ENCODE measurements at places on chromosomes 7 and 10. TPM values are rescaled to one million over a fixed set of nuclear protein-coding genes. Genes with fewer than 3 reads are reported as not detected.

DNA sequence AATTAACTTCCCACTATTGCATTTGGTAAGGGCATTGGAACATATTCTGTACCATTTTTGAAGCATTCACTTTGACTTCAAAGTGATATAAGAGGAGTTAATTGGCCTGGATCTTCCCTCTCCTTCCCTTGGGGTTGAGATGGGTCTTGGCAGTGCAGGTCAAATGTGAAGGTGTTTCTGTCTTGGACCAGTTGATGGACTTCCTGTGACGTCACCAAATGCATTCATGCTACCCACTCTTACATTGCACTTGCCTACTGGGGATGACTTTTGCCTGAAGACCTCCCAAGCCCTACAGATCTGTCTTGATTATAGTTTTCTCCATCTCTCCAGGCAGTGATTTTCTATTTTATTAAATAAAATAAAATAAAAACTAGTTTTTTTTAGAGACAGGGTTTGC, 221.5 kb downstream of the BUB3 start:
- no peak for DNase-seq

GRCh38 chr7:128201690-128202085, 39.4 kb upstream of the LEP start:
- no peak for DNase-seq

GRCh38 chr7:101306307-101306706, 15.3 kb downstream of the IFT22 start:
- DNase-seq, result no peak

GRCh38 chr7:73683788-73684693, 644 bp downstream of the BUD23 start:
- no peak for DNase-seq

GRCh38 chr7:37380831-37381230, 67.8 kb downstream of the ELMO1 start:
- DNase-seq, result no peak

DNA sequence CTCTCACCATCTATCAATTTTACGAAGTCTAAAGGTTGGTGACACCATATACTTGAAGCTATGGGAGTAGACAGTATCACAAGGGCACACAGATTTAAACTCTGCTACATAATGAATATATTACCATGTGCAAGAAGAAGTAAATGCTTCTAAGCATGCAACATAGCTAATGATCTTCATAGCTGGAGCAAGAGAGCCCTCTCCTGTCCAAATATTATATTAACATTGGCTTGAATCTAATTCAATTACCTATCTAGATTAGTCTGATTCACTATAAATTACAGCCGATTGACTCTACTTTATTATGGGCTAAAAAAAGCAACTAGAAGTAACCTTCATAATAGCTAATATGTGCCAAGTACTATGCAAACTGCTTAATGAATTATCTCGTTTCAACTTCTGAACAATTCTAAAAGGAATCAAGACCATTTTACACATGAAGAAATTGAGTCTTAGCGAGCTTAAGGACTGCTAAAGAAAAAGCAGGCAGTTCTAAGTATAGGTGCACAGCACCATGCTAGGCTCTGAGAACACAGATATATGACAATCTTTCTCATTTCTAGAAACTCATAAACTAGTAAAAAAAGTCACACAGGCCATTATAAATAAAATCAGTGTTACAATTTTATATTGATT, 21.9 kb downstream of the FRA10AC1 start:
- no peak for DNase-seq

DNA sequence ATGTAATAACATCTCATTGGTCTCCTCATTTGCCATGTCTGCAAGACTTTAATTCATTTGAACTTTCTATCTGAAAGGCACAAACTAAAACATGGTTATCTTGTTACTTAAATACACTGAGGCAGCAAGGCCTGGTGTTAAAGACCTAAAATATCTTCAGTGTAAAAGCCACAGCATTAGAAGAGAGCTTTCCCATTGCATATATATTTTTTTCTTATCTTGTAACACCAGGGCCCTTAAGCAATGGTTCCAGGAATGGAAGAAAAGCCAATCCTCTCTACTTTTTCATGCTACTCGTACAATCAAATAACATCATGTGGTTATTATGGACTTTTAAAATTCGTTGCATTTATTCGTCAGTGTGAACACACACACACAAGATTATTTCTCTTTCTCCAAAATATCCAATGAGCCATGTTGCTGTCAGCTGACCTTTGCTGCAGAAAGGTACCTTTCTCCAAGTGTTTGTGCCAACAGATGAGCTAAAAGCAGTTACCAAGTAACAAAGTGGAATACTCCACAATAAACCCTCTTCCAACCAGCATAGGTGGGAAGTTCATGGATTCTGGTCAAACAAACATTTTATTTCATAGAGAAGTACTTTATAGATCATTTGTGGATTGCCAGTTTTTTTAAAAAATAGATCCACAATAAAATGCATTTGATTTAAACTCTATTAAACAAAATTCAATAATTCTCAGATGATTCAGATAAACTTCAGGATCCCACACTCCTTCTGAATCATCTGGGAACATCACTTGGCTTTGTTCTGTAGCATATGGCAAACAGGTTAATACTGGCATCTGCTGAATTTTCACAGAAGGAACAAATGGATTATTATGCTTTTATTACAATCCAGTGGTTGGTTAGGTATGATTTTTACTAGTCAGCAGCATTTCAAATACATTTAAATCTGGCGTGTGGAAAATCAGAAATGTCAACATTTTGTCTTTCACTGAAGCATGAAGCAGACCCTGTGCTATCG, 63.3 kb upstream of the AGBL3 start:
- no peak for DNase-seq

GRCh38 chr7:44441079-44441478, 49.4 kb downstream of the NUDCD3 start:
- no peak for DNase-seq

- DNase-seq, result no peak
These were observed 38.5 kb upstream of the ZNRF2 start for GRCh38 chr7:30245913-30246312.

DNA sequence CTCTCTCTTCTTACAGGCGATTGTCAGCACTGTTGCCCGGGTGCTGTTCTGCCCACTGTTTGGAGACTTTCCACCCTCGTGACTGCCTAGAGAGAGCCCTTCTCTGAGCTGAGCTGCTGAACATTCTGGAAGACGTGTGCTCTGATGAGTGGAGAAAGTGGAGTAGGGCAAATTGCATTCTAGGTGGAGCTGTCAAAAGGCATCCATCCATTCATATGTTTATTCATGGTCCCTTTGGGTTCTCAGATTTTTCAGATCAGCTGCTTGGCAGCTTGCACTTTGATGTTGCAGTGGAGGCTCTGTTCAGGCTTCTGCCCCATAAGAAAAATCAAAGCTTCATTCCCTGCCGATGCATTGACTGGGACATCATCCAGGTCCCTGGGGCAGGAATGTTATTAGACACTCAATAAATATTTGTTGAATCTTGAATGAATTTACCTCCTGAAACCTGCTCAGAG, 120.7 kb upstream of the EEPD1 start:
- no peak for DNase-seq

- DNase-seq, result no peak
These were observed 2.9 kb upstream of the MTPN start for GRCh38 chr7:135980012-135980551.

GRCh38 chr10:60367901-60368300, 21.8 kb downstream of the ANK3 start:
- no peak for DNase-seq

GRCh38 chr7:40706829-40707228, 572.0 kb downstream of the SUGCT start:
- DNase-seq, result no peak

DNA sequence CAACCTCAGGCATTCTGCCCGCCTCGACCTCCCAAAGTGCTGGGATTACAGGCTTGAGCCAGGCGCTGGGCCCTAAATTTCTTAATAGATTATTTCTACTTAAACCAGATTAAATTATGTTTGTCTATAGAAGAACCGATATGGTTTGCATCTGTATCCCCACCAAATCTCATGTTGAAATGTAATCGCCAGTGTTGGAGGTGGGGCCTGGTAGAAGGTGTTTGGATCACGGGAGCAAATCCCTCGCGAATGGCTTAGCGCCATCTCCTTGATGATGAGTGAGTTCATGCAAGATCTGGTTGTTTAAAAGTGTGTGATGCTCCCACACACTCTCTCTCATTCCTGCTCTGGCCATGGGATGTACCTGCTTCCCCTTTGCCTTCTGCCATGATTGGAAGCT, 109.3 kb upstream of the NANOS1 start:
- DNase-seq, result no peak

DNA sequence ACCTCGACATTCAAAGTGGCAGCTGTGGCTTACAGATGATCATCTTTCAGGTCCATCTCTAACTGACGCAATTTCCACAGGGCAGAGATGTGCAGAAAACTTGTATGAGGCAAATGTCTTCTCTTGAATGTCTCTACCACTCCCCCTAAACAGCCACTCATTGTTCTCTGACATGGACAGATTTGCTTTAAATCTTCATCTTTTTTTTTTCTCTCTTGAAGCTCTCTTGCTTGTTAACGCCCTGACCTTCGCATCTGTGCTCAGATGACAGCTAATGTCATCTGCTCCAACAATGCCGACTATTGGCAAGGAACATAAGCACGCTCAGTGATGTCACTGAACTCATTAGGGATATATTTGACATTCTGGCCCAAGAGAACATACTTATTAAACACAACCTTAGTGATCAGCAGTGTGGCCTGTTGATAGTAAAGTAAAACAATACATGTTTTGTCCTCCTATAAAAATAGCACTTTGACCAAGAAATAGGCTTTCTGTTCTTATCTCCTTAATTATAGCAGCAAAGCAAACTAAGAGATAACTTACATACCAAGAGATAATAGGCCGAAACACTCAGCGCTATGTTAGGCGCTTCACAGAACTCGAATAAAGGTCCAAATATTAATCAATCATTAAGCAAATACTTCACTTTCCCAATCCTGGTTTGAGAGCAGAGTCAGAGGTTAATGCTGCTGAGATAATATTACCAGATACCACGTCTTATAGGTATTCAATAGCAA, 583.5 kb downstream of the PARD3 start:
- no peak for DNase-seq

- DNase-seq, result no peak
These were observed 104.1 kb upstream of the FERD3L start for GRCh38 chr7:19249281-19249680.

DNA sequence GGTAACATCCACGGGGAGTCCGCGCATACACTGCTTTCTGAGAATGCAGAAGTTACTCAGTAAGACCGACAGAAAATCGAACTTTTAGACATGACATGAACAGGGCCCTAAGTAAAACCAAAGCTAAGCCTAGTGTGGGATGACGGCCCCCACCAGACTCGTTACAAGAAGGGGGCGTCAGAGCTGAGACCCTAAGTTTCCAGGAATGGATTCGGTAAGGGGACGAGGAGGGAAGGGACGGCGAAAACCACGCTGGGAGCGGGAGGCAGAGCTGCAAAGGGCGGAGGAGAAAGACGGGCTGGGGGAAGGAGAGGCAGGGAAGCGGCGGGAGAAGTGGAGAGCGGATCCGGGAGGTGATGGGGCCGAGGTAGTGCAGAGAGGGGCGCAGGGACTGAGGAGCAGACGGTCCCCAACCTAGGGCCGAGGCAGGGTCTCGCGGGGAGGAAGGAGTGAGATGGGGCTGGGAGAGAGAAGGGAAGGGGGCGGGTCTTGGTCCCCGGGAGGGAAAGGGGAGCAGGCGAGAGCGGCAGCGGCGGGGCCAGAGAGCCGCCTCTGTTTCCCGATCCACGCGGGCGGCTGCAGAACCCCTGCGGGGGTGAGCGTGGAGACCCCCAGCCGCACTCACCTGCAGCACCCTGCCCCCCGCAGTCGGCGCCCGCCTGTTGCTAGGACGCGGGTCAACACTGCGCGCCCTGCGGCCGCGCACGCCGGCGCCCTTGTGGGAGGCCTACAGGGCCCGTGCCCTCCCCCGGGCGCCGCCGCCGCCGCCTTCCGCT, 513 bp downstream of the ODAD2 start:
- no peak for DNase-seq

GRCh38 chr10:132107186-132107948, 41.6 kb downstream of the JAKMIP3 start:
- DNase-seq, result no peak

GRCh38 chr10:95394161-95394880, 103.5 kb upstream of the PDLIM1 start:
- no peak for DNase-seq

- no peak for DNase-seq
These were observed 965 bp upstream of the CAMK1D start for GRCh38 chr10:12348294-12348869.

- no peak for DNase-seq
These were observed 16.2 kb upstream of the EPHB6 start for GRCh38 chr7:142838461-142839213.

DNA sequence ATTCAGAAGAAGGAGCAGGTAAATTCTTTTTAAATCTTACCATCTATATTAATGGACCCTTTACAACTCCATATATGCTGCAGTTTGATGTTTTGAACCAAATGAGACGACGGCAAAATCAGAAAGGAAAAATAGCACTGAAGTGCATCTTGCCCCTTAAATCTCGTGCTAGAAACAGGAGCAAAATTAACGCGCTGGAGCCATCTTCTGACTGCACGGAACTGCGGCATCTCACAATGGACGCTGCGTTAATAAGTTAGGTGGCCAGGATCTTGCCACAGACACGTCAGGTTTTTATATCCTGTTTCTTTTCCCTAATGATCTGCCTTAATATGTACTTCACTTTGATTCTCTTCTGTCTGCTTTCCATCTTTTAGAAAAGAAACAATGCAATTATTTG, 354.5 kb downstream of the TFEC start:
- DNase-seq, result no peak

- no peak for DNase-seq
These were observed 16.1 kb downstream of the SNX10 start for GRCh38 chr7:26307791-26308190.

DNA sequence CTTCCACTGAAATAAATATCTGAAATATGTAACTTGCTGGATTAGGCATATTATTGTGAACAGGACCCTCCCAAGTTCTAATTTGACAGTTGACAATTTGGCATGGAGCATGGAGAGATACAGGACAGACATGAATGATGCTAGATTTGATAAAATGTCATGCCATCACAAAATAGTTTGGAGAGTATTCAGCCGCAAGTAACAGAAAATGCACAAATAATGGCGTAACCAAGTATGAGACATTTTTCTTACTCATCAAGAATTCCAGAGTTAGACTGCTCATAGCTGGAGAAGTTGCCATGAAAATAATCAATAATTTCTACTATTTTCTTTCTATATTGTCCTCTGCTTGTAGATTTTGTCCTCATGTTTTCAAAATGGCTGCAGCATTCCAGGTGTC, 45.5 kb upstream of the GPAM start:
- no peak for DNase-seq

GRCh38 chr7:102079140-102080018, 207.3 kb upstream of the SH2B2 start:
- DNase-seq, result no peak

CREB5 gene
- total RNA-seq, result 16.8 TPM

SLC18A3 gene
- not detected for total RNA-seq

NRCAM gene
- total RNA-seq, result 87.4 TPM

LRRD1 gene
- total RNA-seq, result 0.39 TPM

SYT15 gene
- total RNA-seq, result 11.0 TPM

RNF32 gene
- not detected for total RNA-seq

PGAM2 gene
- total RNA-seq, result 0.98 TPM

POP7 gene
- 34.5 TPM for total RNA-seq

TES gene
- total RNA-seq, result 26.4 TPM

SPDYE1 gene
- not detected for total RNA-seq

Data from tibial nerve (tissue), 4 donors.